Myocyte (in vitro differentiated cells): ENCODE measurements at places on chromosomes 5 and 9. TPM values are rescaled to one million over a fixed set of nuclear protein-coding genes. Genes with fewer than 3 reads are reported as not detected.

Gene CNTFR
- total RNA-seq = 0.05 TPM in 1 of 2 replicates, not detected in the other

Gene TLR4
- 7.9 and 11.9 TPM in 2 replicates for total RNA-seq

Gene LCN2
- not detected in 2 replicates for total RNA-seq

Gene LCN12
- 0.10 and 0.27 TPM in 2 replicates for total RNA-seq

Gene PCDHA12
- 0.03 and 0.16 TPM in 2 replicates for total RNA-seq

Gene F12
- total RNA-seq = 0.86 and 0.94 TPM in 2 replicates

Gene PDLIM4
- 220 and 230 TPM in 2 replicates for total RNA-seq

Gene CLIC3
- total RNA-seq = not detected in 2 replicates

Gene ADAMTS19
- not detected in 2 replicates for total RNA-seq

Gene ACTBL2
- not detected in 2 replicates for total RNA-seq

Gene TAF11L10
- total RNA-seq = not detected in 2 replicates

Gene LHX2
- total RNA-seq = 0.05 TPM in 1 of 2 replicates, not detected in the other
